ENCODE measurements at places on chromosomes 7 and 10.

GRCh38 chr10:118961436-118961835 lies 68.1 kb upstream of the NANOS1 start:
- DNase-seq, result no peak

GRCh38 chr10:7475939-7476338 lies 65.1 kb upstream of the SFMBT2 start:
- no peak for DNase-seq

DNA sequence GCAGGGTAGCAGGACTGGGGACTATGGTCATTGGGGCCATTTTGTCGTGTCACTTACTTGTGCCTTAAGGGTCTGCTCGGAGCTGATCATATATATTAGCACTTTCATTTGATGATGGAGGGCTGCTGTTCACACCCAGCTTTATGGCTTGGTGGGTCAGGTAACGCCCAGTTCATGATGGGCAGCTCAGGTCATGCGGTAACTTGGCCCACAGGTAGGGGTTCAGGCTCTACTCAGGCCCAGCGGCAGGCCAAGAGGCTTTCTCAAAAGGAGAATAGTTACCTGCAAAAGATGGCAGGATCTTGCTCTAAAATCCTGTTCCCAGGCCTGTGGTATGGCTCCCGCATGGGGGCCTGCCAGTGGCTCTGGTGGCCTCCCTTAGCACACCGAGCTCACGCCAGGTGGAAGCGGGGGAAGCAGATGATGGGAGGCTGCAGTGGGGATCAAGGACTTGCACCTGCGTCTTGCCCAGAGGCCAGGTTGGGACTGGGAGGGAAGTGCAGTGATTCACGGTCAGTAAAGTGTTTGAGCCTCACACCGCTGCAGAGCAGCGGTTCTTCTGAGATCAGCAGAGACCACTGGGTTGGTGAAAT lies 109.5 kb downstream of the ADCY1 start:
- DNase-seq, result no peak

DNA sequence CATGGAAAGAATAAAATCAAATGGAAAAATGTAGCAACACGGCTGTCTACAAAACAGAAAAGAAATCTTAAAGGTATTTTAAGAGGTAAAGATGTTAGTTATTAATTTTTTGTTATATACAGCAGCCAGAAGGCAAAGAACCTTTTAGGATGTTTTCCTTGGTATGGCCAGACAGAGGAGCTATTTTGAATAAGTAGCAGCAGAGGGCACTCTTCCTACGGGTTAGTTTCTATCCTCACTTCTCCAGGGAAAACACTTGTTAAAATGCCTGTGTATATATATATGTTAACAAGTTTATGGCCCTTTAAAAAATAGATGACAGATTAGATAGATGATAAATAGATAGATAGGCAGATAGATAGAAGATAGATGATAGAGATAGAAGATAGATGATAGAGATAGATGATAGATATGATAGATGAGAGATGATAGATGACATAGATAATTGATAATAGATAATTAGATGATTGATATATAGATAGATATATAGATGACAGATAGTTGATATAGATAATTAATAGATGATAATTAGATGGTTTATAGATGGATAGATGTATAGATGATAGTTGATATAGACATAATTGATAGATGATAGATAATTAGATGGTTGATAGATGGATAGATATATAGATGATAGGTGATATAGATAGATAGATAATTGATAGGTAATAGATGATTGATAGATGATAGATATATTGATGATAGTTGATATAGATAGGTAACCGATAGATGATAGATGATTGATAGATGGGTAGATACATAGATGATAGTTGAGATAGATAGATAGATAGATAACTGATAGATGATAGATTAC lies 57.8 kb upstream of the WIPF3 start:
- DNase-seq, result peak; percentile 89

GRCh38 chr10:34047389-34047788 lies 712.9 kb upstream of the NRP1 start:
- DNase-seq, result no peak

GRCh38 chr7:70017357-70017756 lies 419.1 kb downstream of the AUTS2 start:
- DNase-seq, result no peak
